ENCODE measurements at places on chromosomes 7 and 10.

DNA sequence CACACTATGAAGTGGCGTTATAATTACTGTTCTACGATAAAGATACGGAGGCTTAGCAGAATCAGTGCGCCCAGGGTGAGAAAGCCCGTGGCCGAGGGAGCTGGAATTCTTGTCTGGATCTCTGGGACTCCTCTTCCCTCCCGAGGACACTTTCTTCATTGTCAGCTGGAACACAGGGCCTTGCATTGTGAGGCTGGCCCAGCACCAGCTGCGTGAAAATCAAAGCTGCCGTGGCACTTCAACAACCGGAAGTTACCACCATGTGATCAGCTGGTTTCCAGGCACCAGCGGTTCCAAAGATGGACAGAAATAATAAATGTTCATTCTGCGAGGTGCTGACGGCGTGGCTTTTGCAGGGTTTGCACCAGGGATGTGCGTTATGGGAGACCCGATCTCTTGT, 234.0 kb upstream of the PITRM1 start:
- no peaks in the 10 kb centered on the region for H3K27me3 ChIP-seq
- no peaks in the 10 kb centered on the region for H3K4me1 ChIP-seq
- H3K27ac ChIP-seq: no peak overlapping the region
- H3K4me3 ChIP-seq: no peak overlapping the region
- DNase-seq: no peak
- H3K36me3 ChIP-seq: no peaks in the 10 kb centered on the region

- H3K4me1 ChIP-seq: no peaks in the 10 kb centered on the region
- H3K27me3 ChIP-seq: no peaks in the 10 kb centered on the region
- DNase-seq: no peak
- H3K4me3 ChIP-seq: no peak overlapping the region
- peaks cover 31% of the 10 kb centered on the region for H3K36me3 ChIP-seq
- no peak overlapping the region for H3K27ac ChIP-seq
Observed at GRCh38 chr10:35563261-35563891, 41.8 kb upstream of the GJD4 start.

- no peak for DNase-seq
- H3K4me3 ChIP-seq: no peak overlapping the region
- H3K27ac ChIP-seq: no peak overlapping the region
- no peaks in the 10 kb centered on the region for H3K36me3 ChIP-seq
Observed at GRCh38 chr7:147923841-147924240, 666.7 kb upstream of the C7orf33 start.

GRCh38 chr7:96300986-96301385, 20.9 kb downstream of the SLC25A13 start:
- no peak overlapping the region for H3K27ac ChIP-seq
- no peaks in the 10 kb centered on the region for H3K36me3 ChIP-seq
- no peak for DNase-seq
- no peaks in the 10 kb centered on the region for H3K27me3 ChIP-seq

- no peak overlapping the region for H3K27ac ChIP-seq
- no peaks in the 10 kb centered on the region for H3K4me1 ChIP-seq
- DNase-seq: no peak
Observed at GRCh38 chr10:28744069-28744768, 66.9 kb downstream of the BAMBI start.

DNA sequence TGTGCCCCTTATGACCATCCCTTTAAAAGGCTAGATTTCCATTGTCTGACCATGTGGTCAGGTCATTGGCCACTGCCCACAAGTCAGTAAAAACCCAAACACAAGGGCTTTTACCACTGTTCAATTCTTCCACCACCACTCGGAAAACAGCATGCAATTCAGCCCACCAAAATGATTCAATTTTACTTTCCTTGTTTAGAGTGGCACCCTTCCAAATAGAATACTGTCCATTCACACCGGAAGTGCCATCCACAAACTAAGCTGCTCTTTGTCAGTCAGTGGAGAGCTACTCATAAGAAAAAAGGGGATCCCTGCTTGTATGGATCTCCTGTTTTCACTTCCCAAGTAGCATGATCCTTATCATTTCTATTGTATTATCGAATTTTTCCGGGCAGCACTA, 350.7 kb upstream of the MBL2 start:
- no peak for DNase-seq
- H3K27me3 ChIP-seq: no peaks in the 10 kb centered on the region
- no peak overlapping the region for H3K4me3 ChIP-seq
- no peaks in the 10 kb centered on the region for H3K36me3 ChIP-seq

GRCh38 chr10:43118631-43119415, 19.4 kb upstream of the CSGALNACT2 start:
- DNase-seq: no peak
- H3K27me3 ChIP-seq: no peaks in the 10 kb centered on the region
- H3K4me1 ChIP-seq: peaks cover 12% of the 10 kb centered on the region
- no peaks in the 10 kb centered on the region for H3K36me3 ChIP-seq
- H3K27ac ChIP-seq: no peak overlapping the region

DNA sequence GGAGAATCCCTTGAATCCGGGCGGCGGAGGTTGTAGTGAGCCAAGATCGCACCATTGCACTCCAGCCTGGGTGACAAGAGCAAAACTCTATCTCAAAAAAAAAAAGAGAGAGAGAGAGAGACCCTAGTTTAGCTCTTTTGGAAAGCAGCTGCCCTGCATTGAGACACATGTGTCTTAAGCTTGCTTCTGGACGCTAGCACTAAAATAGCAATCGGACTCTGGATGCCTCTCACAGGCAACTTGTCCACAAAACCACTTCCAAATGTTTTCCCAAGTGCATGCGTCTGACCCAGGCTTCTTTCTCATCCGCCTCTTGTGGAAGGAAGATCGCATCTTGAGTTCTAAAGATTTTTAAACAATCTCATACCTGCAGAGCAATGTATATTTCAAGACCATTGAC, 182.7 kb downstream of the CUX1 start:
- H3K27ac ChIP-seq: no peak overlapping the region
- no peaks in the 10 kb centered on the region for H3K36me3 ChIP-seq
- no peak for DNase-seq
- H3K27me3 ChIP-seq: no peaks in the 10 kb centered on the region
- H3K4me3 ChIP-seq: no peak overlapping the region
- no peaks in the 10 kb centered on the region for H3K4me1 ChIP-seq

- H3K27me3 ChIP-seq: no peaks in the 10 kb centered on the region
- H3K4me3 ChIP-seq: no peak overlapping the region
- no peaks in the 10 kb centered on the region for H3K4me1 ChIP-seq
- no peak for DNase-seq
- H3K36me3 ChIP-seq: no peaks in the 10 kb centered on the region
- no peak overlapping the region for H3K27ac ChIP-seq
Observed at GRCh38 chr10:25629333-25629732, 304.7 kb upstream of the MYO3A start.

- H3K36me3 ChIP-seq: peaks cover 11% of the 10 kb centered on the region
- no peak overlapping the region for H3K4me3 ChIP-seq
- H3K27me3 ChIP-seq: no peaks in the 10 kb centered on the region
- H3K4me1 ChIP-seq: no peaks in the 10 kb centered on the region
- no peak for DNase-seq
Observed at GRCh38 chr7:77316219-77316978, 99.8 kb downstream of the GSAP start.

- H3K4me1 ChIP-seq: no peaks in the 10 kb centered on the region
- DNase-seq: no peak
- no peak overlapping the region for H3K27ac ChIP-seq
Observed at GRCh38 chr7:140745266-140746058, 49.0 kb downstream of the NDUFB2 start.

DNA sequence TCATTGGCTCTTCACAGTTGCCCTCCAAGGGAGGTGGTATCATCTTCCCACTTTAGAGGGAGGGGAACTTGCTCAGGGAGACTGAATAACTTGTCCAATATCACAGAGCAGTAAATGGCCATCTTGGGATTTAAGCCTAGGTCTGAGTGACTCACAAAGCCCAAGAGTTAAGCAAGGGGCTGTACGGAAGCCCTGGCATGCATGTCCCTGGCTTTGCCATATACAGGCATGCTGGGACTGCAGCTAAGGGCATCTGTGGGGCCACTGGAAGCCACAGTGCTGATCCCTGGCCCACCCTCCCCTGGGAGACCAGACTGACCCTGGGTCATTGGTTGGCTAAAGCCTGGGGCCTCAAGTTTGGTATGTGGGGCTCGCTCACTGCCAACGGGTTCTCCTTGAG, 3.1 kb downstream of the VSIR start:
- H3K27me3 ChIP-seq: no peaks in the 10 kb centered on the region
- H3K27ac ChIP-seq: peak overlapping the region; percentile 88

GRCh38 chr10:107826171-107826570, 661.7 kb upstream of the SORCS1 start:
- no peaks in the 10 kb centered on the region for H3K27me3 ChIP-seq
- H3K4me3 ChIP-seq: no peak overlapping the region
- no peak overlapping the region for H3K27ac ChIP-seq

- H3K4me3 ChIP-seq: no peak overlapping the region
- H3K4me1 ChIP-seq: no peaks in the 10 kb centered on the region
- no peak for DNase-seq
- H3K36me3 ChIP-seq: no peaks in the 10 kb centered on the region
Observed at GRCh38 chr7:85851571-85852193, 664.8 kb upstream of the SEMA3D start.

- no peak for DNase-seq
- H3K4me3 ChIP-seq: no peak overlapping the region
- peaks cover 2% of the 10 kb centered on the region for H3K27me3 ChIP-seq
- H3K4me1 ChIP-seq: no peaks in the 10 kb centered on the region
- no peak overlapping the region for H3K27ac ChIP-seq
Observed at GRCh38 chr10:15879058-15879457, 18.8 kb upstream of the MINDY3 start.

GRCh38 chr10:86684331-86685097, 16.2 kb downstream of the LDB3 start:
- no peaks in the 10 kb centered on the region for H3K36me3 ChIP-seq
- H3K27ac ChIP-seq: no peak overlapping the region
- no peak for DNase-seq
- H3K4me3 ChIP-seq: no peak overlapping the region
- no peaks in the 10 kb centered on the region for H3K27me3 ChIP-seq
- no peaks in the 10 kb centered on the region for H3K4me1 ChIP-seq

DNA sequence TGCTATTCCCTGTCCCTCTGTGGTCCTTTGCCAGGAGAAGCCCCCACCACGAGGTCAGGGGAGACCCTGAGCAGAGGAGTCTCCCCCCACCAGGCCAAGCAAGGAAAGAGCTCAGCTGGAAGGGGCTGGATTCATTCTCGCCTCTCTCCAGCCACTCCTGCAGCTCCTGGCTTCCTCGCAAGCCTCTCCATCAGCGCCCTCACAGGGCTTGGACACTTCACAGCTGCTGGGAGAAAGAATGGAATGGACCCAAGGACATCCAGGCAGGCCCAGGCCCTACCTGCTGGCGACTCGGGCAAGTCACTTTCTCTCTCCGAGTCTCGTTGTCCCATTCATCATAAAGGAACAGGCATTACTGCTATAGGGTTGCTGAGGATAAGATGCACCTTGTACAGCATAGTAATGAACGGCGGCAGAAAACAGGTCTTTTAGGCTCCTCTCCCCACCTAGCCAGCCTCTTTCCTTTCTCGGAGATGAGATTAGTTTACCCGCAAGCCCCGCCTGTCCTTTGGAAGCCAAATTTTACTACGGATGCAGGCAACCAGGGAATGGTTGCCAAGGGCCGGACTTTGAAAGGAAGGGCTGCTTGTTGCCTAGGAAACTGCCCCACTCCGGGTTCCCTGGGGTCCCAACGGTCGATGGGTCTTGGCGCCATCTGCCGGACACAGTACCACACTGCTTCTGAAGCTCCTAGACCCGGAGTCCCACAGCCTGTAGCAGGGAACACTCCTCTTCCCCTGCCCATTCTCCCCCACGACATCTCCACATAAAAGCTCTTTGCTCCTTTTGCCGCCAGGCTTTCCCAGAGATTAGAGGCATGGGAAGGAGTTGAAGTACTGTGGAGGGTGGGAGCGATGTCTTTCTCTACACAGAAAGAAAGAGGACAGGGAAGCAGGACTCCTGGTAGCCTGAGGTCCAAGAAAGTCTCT, 22.3 kb downstream of the IMPDH1 start:
- no peaks in the 10 kb centered on the region for H3K27me3 ChIP-seq
- no peak overlapping the region for H3K4me3 ChIP-seq
- no peaks in the 10 kb centered on the region for H3K4me1 ChIP-seq
- peaks cover 3% of the 10 kb centered on the region for H3K36me3 ChIP-seq
- no peak overlapping the region for H3K27ac ChIP-seq

DNA sequence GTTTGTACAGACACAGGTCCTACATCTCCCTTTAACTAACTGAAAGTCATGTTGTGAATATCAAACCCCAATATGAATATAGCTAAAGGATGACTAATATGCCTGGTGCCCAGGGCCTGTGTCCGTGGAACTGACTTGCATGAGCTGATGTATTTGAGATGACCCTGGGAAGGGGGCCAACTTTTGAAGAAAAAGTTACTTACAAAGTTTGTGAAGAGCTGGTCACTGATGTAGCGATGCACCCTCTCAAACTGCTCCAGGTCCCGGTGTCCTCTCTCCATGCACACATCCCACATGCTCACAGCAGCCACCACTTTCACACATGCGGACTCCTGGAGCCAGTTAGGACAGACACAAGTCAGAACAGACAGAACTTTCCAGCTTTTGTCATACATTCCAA, 106.2 kb downstream of the ABCC2 start:
- no peaks in the 10 kb centered on the region for H3K27me3 ChIP-seq
- no peak for DNase-seq
- no peak overlapping the region for H3K4me3 ChIP-seq
- no peak overlapping the region for H3K27ac ChIP-seq
- no peaks in the 10 kb centered on the region for H3K4me1 ChIP-seq

DNA sequence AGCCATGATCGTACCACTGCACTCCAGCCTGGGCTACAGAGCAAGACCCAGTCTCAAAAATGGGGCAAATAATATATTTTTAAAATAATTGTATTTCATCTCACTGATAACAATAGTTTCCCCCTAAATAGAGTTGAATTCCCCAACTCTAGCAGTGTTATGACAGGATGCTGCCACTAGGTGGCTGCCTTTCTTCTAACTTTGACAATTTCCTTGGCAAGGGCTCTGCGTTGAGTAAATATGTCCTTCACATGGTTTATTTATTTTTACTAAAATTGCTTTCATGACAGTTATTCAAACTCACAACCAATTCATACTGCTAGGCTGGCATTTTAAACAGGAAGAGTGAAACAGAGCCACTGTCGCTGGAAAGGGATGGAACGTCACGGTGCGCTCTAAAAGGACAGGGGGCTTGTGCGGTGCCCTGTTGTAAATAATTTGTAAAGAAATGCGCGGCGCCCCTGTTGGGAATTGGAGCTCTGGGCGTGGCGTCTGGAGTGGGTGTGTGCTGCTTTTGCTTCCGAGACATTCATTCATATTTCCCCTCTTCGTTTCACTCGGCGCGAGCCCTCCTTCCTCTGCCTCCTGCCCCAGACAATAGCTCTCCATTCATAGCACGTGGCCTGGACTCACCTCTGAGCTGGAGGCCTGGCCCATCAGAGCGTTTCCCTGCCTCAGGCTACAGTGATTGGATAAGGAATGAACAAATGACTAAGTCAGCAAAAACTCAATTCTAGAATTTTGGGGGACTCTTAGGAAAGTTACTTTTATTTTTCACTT, 20.5 kb upstream of the PITRM1 start:
- H3K27me3 ChIP-seq: no peaks in the 10 kb centered on the region
- DNase-seq: peak; percentile 29
- no peak overlapping the region for H3K27ac ChIP-seq
- H3K4me3 ChIP-seq: no peak overlapping the region

- H3K27ac ChIP-seq: no peak overlapping the region
- DNase-seq: no peak
- H3K4me1 ChIP-seq: peaks cover 11% of the 10 kb centered on the region
- H3K36me3 ChIP-seq: no peaks in the 10 kb centered on the region
- peaks cover 74% of the 10 kb centered on the region for H3K27me3 ChIP-seq
Observed at GRCh38 chr10:129958148-129958628, 5.9 kb downstream of the EBF3 start.

- H3K36me3 ChIP-seq: no peaks in the 10 kb centered on the region
- H3K27ac ChIP-seq: no peak overlapping the region
Observed at GRCh38 chr7:22343612-22344011, 13.3 kb downstream of the RAPGEF5 start.
